ENCODE measurements at places on chromosomes 7 and 10.

DNA sequence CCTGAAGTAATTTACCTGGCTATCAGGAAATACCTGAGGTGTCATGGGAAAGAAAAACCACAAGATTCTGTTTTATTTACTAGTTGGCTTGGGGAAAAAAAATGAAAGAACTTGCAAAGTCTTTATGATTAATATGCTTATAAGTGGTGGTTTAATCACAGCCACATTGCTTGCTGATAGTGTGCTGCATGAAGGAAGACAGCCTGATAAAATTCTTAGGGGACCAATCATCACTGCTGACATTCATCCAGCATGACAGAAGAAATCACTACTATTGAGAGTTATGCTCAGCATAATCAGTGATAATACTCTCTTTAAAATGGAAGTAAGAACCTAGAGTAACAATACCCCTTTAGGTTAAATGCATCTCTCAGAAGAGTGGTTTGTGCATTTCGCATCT is 150.2 kb upstream of the LRRN3 start:
- DNase-seq = no peak

DNA sequence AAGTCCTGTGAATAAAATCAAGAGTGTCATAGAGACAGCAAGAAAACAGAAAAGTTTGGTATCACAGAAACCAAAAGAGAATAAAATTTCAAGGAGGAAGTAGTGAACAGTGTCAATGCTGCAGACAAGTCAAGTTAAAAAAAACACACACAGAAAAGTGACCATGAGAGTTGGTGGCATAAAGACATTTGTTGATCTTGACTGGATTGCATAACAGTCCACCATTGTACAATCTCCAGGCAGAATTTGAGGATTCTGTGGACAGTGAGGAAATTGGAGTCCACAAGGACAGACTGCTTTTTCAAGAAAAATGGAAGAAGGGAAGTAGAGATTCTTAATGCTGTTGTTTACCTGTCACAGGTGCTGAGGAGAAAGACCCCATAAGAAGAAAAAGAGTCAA is 412.5 kb downstream of the PLXDC2 start:
- DNase-seq = no peak

DNA sequence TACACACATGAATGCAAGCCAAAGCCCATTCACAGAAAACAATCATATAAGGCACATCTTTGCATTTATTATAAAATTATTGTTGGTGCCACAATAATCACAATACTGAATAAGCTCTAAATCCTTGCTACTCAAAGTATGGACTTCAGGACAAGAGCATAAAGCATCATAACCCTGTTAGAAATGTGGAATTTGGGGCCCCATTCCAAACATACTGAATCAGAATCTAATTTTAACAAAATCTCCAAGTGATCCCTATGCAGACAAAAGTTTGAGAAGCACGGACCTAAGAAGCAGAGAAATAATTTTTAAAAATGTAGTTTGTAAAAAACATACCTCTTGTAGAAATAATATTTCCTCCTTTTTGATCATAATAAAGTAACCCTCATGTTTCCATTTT is 199.2 kb downstream of the IMMP2L start:
- no peak for DNase-seq

DNA sequence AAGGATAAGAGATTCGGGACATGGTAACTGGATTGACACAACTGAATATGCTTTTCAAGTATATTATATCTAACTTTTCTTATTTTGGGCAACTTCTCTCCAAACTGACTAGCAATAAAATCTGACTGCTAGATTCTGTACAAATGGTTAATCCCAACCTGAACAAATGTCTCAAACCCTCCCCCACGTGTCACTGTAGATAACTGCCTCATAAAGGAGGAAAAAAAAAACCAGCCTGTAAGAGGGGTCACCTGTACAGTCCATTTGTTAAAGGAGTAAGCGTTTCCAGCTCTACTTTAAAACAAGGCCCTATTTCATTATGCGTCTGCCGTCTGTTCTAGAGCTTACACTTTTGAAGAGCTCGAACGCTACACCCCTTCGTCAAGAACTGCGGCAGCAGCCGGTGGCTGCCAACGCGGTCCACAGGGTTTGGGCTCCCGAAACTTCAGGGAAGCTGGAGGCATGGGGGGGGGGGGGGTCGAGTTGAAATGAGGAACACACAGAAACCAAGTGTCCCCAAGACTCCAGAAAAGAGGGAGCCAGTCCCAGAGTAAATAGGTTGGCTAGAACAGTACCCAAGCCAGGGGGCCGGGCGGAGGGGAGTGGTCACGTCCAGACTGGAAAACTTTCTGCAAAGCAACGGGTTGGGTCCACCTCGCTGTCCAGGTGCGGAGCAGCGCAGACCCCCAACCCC is 492 bp downstream of the COG5 start:
- DNase-seq = no peak

DNA sequence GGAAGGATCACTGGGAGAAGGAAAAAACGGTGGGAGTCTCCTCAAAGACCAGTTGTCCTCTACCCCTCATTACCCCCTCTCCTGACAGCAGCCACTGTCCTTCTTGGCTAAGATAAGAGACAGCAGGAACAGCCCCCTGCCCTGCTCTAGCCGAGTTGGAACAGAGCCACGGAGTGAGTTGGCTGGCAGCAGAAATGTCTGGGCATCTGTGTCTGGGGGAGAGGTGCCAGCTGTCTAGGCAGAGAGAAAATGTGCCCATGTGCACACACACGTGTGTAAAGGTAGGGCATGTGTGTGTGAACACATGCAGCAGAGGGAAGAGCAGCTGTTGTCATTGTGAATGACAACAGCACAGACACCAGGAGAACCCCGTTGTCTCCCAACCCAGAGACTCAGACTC is 9.4 kb upstream of the HILPDA start:
- DNase-seq = no peak

GRCh38 chr7:34838329-34838728 is 180.3 kb downstream of the NPSR1 start:
- no peak for DNase-seq

- DNase-seq = no peak
Observed at GRCh38 chr10:131694781-131695495, 205.9 kb upstream of the PPP2R2D start.

- DNase-seq = no peak
Observed at GRCh38 chr10:59865101-59865500, 41.3 kb downstream of the CCDC6 start.

DNA sequence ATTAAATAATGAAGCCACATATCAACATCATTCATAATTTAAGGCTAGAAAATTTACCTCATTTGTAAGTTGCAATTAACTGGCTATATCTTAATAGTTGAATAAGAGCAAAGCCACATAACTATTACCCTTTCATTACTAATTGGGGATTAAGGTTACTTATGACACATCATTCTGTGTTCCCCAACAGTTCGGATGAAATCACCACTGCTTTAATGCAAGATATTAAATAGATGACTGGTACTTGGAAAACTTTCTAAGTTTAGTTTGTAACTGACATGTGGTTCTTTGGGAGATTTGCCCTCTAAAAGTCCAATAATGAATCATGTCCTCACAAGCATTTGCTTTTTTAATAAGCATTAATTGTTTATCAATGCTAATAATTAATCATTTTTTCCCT is 109.1 kb downstream of the MTERF1 start:
- no peak for DNase-seq

- DNase-seq = peak; percentile 37
Observed at GRCh38 chr7:106774768-106775551, 90.1 kb upstream of the PIK3CG start.

GRCh38 chr7:128770233-128770632 is 5.4 kb downstream of the OPN1SW start:
- DNase-seq = no peak

DNA sequence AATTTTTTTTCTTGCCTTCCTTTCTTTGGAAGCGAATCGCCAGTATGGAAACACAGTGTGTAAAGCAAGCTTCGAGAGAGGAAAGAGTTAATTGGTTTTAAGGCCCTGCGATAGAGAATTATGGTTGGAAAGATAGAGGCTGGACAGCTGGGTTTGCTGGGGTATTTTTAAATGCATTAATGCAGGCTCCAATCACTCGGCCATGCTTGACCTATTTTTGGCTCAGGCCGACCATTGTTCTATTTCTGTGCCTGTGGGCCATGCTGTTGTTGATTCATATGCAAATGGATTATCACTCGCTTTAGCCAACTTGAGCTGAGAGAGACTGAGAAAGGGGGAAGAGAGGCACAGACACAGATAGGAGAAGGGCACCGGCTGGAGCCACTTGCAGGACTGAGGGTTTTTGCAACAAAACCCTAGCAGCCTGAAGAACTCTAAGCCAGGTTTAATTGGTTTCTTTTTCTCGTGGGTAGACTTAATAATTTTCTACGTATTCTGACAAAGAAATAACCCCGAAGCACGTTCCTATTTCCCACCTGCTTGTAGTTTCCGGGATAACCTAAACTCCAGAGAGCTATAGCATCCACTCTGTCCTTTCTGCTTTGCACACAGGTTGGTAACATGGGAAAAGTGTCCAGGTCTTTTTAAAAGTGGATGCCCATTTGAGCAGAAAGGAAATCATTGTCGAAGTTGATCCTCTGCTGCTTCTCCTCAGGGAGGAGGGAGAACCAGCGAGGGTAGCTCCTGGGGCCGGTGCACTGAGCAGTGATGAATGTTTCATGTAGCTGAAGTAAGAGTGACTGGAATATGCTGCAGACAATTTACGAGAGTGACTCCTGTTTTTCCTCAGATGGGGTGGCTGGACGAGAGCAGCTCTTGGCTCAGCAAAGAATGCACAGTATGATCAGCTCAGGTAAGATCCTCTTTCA is at the start of gene HDAC9:
Gene HDAC9, plus strand, starts transcription at position 338 of the 929 bp plus-strand sequence. Its CDS starts 554 bp downstream, at position 892.
- DNase-seq = no peak

- no peak for DNase-seq
Observed at GRCh38 chr7:155986497-155987160, 174.4 kb upstream of the SHH start.

GRCh38 chr7:75921479-75921878 is 6.5 kb downstream of the POR start:
- DNase-seq = no peak

DNA sequence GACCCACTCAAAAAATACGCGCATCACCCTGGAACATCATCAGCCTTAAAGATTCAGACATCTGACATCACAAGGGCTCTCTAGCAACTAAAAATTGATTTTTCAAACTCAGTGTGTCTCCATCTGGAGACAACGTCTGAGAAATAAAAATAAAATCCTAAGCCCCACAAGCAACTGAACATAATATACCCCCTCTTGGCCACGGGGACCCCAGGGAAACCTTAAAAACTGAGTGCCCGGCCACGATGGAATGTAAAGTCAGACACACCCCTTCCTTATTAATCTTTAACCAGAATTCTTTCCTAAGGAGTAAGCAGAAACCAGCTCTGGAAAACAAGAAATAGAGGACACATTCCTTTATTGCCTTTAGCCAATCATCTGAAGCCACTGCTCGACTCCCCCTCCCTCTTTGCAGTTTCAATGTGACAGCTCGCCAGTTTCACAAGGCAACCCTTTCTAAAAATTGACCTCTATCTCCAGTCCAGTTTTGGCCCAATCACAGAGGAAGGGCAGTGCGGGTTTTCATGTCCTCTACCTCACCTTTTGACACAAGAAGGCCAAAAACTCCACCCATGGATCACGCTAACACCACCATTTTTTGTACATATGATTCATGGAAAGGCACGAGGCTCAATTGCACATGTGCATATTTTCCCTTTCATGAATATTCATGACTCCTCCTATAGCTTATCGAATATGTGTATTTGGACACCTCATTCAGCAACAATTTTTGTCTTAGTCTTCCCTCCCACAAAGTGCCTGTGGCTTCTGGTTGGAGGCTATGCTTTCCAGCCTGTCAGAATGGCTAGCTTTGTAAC is 24.2 kb downstream of the IFIT3 start:
- no peak for DNase-seq

DNA sequence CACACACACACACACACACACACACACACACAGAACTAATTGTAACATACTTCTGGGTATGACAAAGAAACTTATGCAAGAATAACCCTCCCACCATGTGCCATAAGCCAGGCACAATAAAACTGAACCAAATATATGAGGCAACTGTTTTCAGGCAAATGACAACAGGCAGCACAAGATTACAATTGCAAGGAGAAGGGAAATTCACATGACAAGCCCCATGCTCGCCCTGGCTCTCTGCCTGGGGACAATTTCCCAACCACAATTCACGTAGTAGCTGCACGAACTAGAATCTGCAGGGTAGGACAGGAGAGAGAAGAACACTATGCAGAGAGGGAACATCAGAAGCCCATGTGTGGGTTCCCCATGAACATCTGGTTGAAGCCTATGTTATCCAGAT is 143.3 kb downstream of the CALN1 start:
- no peak for DNase-seq

DNA sequence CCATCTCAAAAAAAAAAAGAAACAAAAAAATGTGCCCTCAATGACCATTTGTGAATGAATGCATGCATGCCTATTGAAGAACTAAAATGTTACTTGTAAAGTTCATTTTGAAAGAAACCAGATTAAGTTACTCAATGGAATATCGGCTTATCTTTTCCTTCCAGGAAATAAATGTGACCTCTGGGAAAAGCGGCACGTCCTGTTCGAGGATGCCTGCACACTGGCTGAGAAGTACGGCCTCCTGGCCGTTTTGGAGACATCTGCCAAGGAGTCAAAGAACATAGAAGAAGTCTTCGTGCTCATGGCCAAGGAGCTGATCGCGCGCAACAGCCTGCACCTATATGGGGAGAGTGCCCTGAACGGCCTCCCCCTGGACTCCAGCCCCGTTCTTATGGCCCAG is 21.9 kb downstream of the RAB19 start:
- no peak for DNase-seq

DNA sequence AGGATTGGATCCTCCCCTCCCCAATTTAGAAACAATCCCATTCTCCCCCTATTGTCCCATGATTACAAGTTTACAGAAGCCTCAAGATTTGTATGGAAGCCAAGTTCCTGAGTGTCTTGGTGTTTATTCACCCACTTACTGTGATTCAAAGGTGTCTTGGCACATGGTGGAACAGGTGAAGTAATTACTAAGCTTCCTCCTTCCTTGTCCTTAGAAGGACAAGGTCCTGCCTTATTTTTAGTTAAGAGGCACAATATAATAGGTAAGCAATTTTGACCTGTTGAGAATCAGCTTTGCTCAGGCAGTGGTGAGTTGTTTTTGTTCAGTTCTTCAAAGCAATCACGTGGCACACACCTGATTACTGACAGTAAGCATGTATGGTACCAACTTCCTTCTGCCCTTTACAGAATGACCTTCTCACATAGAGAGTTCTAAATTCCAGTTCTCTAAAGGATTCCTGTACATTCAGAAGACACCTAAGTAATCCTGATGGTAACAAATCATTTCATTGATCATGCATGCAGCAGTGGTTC is 60.7 kb upstream of the SLC13A1 start:
- DNase-seq = no peak

DNA sequence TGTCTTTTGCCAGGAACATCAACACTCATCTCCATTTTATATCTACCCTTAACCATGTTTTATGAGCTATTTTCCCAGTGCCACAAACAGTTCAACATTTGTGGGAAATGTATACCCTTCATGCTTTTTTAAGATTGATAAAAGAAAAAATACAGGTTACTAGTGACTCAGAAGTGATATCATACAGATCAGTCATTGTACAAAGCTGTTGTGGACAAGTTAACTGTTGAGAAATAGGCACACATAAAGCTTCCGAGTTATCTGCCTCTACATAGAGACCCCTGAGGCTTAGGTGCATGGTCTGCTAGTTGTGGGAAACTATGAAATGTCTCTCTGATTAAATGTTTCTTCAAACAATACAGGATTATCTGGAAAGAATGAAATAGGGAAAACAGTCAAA is 96.3 kb downstream of the LSM5 start:
- DNase-seq = no peak

- DNase-seq = no peak
Observed at GRCh38 chr7:101857358-101857811, 40.0 kb downstream of the CUX1 start.
